ENCODE measurements at places on chromosomes 6 and 20.
A peak's percentile ranks its signal among the peaks of the same experiment; 100 is the strongest.

DNA sequence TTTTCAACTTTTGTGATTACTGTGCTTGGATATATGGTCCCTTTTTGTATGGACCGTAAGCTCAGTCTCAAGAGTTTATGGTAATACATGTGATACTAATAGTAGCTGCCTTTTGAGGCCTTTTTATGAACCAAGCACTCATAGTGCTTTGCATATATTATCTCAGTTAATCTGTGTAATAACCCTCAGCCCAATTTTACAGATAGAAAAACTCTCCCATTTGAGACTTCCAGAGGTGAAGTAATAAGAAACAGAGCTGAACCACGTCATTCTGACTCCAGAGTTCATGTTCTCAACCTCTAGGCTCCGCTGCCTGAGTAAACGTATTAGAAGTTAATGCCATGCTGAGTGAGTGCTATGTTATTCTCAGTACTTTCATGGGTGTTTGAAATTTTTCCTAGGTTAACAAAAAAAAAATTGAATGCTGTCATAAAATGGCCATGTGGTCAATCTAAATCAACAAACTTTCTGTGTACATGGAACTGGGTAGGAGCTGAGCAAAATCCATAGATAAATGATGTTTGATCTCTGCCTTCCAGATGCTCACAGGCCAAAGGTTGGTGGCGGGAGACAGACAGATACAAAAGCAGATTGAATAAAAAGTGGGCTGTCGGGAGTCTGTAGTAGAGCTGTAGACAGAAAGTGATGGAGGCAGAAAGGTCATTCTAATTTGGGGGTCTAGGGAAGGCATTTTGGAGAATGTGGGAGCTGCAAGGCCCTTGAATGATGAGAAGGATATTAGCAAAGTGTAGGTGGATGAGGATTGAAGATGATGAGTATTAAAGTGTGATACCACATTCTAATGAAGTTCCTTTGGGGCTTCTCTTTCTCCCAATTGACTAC is 22.6 kb upstream of the ELOVL2 start:
- H3K4me1 ChIP-seq, result no peaks in the 10 kb centered on the region
- no peaks in the 10 kb centered on the region for H3K27me3 ChIP-seq
- no peak overlapping the region for H3K4me3 ChIP-seq
- DNase-seq, result no peak
- no peaks in the 10 kb centered on the region for H3K36me3 ChIP-seq

DNA sequence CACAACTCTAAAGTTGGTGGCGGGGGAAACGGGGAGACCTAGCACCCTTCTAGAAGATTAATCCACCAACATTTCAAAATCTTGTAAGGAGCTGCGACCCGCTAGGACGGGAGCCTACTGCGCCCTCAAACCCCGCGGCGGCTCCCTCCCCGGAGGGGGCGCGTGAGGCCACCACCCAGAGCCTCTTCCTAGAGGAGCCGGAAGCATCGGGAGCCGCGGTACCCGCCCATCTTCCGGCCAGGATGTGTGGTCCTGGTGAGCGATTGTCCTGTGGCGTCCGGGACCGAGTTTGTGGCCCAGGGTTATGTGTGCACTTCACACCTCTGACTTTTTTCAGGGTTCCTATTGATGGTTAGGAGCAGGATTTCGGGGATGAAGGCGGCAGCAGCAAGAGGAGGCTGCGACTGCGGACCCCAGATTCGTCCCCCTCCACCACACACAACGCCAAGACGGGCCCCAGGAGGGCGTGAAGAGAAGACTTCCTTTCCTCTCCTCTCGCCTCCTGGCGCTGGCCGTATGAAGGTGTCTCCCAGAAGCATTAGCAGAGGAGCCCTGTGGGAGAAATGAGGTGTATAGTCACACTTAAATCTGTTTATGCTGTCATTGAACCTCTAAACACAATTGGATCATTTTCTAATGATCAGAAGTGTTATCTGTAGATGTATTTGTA is 10.7 kb downstream of the ZNF165 start:
- peak; percentile 30 for DNase-seq
- H3K36me3 ChIP-seq, result peaks cover 7% of the 10 kb centered on the region

DNA sequence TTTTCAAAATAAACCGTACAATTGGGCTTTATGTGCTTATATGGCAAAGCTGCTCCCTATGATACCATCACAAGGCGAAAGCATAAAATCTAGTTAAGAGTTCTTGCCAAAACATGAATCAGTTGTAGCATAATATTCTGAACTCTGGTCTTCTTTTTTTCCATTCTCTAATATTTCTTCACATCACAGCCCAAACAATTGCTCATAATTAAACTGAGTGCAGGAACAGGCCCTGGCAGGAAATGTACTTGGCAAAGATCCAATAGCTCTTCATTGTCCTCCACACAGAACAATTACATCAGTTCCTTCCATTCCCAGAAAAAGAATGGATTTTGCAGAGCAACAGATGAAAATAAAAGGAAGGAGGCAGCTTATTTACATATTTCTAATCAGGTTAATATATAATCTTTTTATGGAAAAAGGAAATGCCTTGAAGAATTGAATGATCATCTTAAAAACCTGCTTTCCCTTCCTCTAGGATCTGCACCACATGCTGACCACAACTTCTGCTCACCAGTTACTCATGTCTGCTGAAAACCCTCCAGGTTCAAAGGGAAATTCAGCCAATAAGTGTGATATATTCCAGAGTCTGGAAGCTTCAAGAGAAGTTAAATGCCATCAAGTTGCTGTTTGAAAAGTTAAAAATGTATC is 123.3 kb upstream of the COL21A1 start:
- no peaks in the 10 kb centered on the region for H3K27me3 ChIP-seq
- no peak overlapping the region for H3K4me3 ChIP-seq
- H3K4me1 ChIP-seq, result peaks cover 61% of the 10 kb centered on the region
- peak overlapping the region; percentile 65 for H3K27ac ChIP-seq

- H3K36me3 ChIP-seq, result no peaks in the 10 kb centered on the region
- DNase-seq, result no peak
- H3K4me3 ChIP-seq, result no peak overlapping the region
- no peaks in the 10 kb centered on the region for H3K27me3 ChIP-seq
Observed at GRCh38 chr6:17339308-17339670, 54.1 kb upstream of the CAP2 start.

DNA sequence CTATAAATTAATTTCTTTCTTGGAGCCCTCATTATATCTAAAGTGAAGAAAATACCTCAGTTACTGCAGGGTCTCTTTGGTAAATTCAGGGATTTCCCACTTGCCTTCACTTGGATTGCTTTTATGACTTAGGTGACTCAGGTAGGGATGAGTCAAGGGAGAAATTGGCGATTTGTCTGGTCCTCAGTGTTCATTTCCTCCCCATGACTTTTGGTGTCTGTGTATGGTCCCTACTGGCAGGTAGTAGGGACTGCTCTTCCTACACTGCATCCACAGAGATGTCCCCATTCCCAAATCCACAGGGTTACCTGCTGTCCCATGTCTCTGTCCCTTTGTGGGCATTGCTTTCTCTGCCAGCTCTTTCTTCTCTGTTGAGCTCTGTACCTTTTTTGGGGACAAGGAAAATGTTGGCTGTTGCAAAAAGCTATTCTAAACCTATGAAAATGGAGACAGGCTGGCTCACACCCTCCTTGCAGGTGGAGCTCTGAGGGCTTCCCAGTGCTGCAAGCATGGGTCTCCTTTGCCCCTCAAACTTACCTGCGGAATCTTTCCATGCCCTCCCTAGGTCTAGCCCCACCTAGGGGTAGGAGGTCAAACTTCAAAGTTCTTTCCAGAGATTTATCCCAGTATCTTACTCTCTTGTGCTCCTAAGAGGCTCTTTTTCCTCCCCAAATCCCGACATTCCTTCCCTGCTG is 211.9 kb downstream of the ZNF217 start:
- H3K27me3 ChIP-seq, result no peaks in the 10 kb centered on the region
- no peak for DNase-seq
- H3K4me3 ChIP-seq, result no peak overlapping the region
- no peaks in the 10 kb centered on the region for H3K36me3 ChIP-seq
- H3K4me1 ChIP-seq, result no peaks in the 10 kb centered on the region
- H3K27ac ChIP-seq, result no peak overlapping the region

- H3K27me3 ChIP-seq, result no peaks in the 10 kb centered on the region
- H3K27ac ChIP-seq, result peak within 1 kb of the TSS; percentile 100
- H3K36me3 ChIP-seq, result no peaks in the 10 kb centered on the region
- DNase-seq, result peak; percentile 92
- peak within 1 kb of the TSS; percentile 75 for H3K4me3 ChIP-seq
- H3K4me1 ChIP-seq, result peaks cover 37% of the 10 kb centered on the region
Observed at GRCh38 chr20:297098-297924, at the start of gene ZCCHC3. Gene ZCCHC3, plus strand, starts transcription at chr20:297570. Its CDS starts 17 bp downstream, at chr20:297587.

- no peaks in the 10 kb centered on the region for H3K36me3 ChIP-seq
- H3K4me3 ChIP-seq, result no peak overlapping the region
- H3K27me3 ChIP-seq, result no peaks in the 10 kb centered on the region
- no peak for DNase-seq
- no peaks in the 10 kb centered on the region for H3K4me1 ChIP-seq
Observed at GRCh38 chr20:58762120-58762519, 69.5 kb downstream of the NPEPL1 start.

- no peak for DNase-seq
- H3K36me3 ChIP-seq, result peaks cover 9% of the 10 kb centered on the region
- peak overlapping the region; percentile 100 for H3K27ac ChIP-seq
- H3K4me1 ChIP-seq, result peaks cover 61% of the 10 kb centered on the region
- H3K27me3 ChIP-seq, result no peaks in the 10 kb centered on the region
- H3K4me3 ChIP-seq, result peak overlapping the region; percentile 92
Observed at GRCh38 chr20:17571153-17571527, 1.3 kb downstream of the DSTN start.

DNA sequence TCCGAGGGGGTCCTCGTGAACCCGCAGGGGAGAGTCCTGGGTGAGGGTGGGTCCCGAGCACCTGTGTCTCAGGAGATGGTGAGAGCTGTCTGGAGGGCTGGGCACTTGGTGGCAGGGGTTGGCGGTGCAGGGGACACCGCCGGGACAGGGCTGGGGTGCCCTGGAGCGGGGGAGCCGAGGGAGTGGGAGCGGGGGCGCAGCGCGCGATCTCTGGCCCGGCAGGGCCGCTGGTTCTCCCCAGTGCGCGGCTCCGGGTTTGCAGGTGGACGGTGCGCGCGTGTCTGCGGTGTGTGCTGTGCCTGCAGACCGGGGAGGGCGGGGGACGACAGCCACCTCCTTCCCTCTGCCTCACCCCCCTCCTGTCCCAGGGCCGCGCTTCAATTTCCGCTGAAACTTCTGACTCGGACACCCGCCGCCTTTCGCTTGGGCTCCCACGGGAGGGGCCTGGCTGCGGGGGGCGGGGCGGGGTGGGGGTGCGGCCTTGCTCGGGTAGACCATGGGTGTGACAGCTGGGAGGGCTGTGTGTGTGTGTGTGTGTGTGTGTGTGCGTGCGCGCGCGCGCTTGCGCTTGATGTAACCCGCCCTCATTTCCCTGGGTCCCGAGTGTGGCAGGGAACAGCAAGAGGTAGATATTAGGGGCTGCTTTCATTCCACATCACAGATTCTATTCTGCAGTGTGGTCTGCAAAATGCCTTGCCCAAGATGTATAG is 1.2 kb downstream of the TRIB3 start:
- H3K36me3 ChIP-seq, result no peaks in the 10 kb centered on the region
- H3K27ac ChIP-seq, result peak overlapping the region; percentile 39
- DNase-seq, result peak; percentile 80
- H3K4me3 ChIP-seq, result peak overlapping the region; percentile 47

DNA sequence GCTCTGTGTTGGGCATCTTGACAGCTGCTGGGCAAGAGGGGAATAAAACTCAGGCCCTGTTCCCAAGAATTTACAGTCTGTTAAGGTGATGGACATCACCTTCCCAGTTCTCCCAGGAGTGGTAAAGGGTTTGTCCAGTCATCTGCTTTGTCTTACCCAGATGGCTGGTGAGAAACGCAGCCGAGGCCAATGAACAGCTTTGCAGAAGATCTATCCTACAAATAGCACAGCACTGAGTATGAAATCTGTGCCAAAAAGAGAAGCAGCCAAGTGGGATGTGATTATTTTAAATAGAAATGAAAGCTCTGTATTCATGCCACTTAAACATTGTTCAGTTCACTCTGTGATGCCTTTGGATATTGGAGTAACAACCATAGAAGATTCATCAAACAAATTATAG is 132.7 kb upstream of the SLC22A16 start:
- no peak overlapping the region for H3K4me3 ChIP-seq
- H3K27ac ChIP-seq, result no peak overlapping the region
- H3K36me3 ChIP-seq, result peaks cover under 1% of the 10 kb centered on the region
- no peak for DNase-seq
- H3K4me1 ChIP-seq, result no peaks in the 10 kb centered on the region

DNA sequence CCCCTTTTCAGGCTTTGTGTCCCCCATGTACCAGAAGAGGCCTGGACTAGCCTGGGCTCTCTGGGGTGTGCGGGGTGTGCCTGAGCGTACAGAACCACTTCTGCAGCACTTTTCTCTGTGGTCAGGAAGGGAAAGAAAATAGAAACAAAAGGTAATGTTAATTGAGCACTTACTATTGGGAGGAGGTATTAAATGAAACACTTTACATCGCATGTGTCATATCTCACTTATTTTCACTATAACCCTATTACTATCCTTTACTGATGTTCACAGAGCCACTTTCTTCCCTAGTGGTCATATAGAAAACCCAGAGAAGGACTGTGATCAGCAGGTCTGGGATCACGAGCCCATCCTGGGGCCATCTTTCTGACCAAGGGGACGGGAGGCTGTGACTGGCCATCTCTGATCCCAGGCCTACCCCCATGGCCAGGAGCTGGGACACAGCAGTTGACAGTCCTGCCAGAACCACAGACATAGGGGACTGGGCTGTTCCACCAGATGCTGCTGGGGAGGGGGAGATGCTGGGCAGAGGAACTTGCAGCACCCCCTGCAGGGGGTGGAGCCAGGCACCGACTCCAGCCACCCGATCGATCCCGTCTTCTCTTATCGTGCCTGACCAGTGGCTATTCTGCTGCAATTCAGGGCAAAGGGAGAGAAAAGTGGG is 107.6 kb downstream of the VEGFA start:
- no peaks in the 10 kb centered on the region for H3K36me3 ChIP-seq
- no peak for DNase-seq
- H3K27ac ChIP-seq, result no peak overlapping the region
- H3K4me3 ChIP-seq, result no peak overlapping the region
- H3K27me3 ChIP-seq, result no peaks in the 10 kb centered on the region

- no peak for DNase-seq
- H3K4me3 ChIP-seq, result peak overlapping the region; percentile 58
- H3K4me1 ChIP-seq, result no peaks in the 10 kb centered on the region
Observed at GRCh38 chr6:116512111-116512559, 696 bp downstream of the CALHM5 start.

DNA sequence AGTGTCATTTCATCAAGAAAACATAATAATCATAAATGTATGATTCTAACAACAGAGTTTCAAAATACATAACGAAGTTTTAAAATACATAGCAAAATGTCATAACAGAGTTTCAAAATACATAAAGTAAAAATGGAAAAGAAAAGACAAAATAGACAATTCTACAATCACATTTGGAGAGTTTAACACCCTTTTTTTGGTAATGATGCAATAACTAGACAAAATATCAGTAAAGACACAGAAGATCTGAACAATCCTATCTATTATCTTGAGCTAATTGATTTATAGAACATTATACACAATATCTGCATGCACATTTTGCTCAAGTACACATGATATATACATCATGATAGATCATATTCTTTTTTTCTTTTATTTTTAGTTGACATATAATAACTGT is 13.4 kb upstream of the SLC17A2 start:
- no peaks in the 10 kb centered on the region for H3K4me1 ChIP-seq
- H3K27ac ChIP-seq, result no peak overlapping the region
- H3K4me3 ChIP-seq, result no peak overlapping the region
- H3K27me3 ChIP-seq, result no peaks in the 10 kb centered on the region

All from heart left ventricle (tissue), 16 donors.